ENCODE measurements at places on chromosomes 1 and 21.

DNA sequence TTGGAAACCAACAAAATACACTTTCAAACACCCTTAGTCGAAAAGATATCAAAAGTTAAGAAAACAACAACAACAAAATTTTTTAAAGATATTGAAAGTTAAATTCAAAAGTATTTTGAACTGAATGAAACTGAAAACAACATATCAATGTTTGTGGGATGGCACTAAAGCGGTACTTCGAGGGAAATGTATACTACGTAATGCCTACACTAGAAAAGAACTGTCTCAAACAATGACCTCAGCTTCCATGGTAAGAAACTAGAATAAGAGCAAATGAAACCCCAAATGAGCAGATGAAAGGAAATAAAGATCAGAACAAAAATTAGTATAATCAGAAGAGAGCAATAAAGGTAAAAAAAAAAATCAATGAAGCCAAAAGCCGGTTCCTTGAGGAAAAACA, 6.1 kb downstream of the CBR1 start:
- H3K4me3 ChIP-seq, result no peak overlapping the region
- no peak for DNase-seq
- H3K4me1 ChIP-seq, result peaks cover 31% of the 10 kb centered on the region
- H3K27me3 ChIP-seq, result no peaks in the 10 kb centered on the region
- H3K36me3 ChIP-seq, result no peaks in the 10 kb centered on the region

DNA sequence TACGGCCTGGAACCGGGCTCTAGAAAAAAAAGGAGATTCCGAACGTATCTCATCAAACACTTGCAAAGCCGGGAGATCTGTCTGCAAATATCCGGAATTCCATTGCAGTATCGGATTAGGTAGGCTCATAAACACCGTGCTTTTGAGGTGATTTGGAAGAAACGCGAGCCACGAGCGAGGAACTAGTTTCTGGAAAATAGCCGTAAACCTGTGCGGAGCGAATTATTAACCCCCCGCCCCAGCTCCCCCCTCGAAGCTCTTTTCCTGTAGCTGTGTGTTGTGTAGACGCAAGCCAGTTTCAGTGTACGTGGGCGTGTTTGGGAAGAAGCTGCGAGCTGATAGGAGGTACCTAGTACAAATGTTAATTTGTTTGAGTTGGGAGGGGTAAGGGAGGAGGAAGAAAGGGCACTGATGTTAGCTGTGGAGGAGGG, 1.1 kb downstream of the RALGPS2 start:
- no peaks in the 10 kb centered on the region for H3K36me3 ChIP-seq
- H3K4me3 ChIP-seq, result peak overlapping the region; percentile 92
- H3K27ac ChIP-seq, result peak overlapping the region; percentile 81
- no peaks in the 10 kb centered on the region for H3K4me1 ChIP-seq
- DNase-seq, result no peak

DNA sequence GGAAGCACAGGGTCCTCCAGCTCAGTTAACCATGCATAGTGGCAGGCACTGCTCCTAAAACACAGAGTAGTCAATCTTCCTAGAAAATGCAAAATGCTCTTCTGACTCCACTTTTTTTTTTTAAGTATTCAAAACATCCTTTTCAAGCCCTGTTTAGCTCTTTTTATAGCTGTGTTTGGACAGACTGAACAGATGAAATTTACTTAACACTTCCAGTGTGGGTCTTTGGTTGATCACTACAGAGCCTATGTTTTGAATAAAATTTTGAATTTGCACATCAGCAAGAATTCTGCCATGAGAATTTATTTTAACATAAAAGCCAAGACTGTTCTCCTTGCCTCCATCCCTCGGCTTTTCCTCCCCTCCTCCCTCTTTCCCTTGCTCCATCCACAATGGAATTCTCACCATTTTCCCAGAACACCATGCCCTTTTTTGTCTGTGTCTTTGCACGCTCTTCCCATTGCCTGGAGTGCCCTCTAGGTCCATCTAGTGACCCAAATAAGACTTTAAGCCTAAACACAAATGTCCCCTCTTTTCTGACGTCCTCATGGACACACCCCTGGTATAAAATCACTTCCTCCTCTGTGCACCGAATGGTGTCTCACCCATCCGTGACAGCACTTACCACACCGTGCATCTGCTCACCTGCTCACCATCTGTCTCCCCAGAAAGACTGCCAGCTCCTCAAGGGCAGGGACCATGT, 24.0 kb upstream of the CPT2 start:
- peaks cover 13% of the 10 kb centered on the region for H3K4me1 ChIP-seq
- no peaks in the 10 kb centered on the region for H3K27me3 ChIP-seq
- H3K36me3 ChIP-seq, result no peaks in the 10 kb centered on the region
- H3K4me3 ChIP-seq, result no peak overlapping the region
- no peak overlapping the region for H3K27ac ChIP-seq

- no peaks in the 10 kb centered on the region for H3K36me3 ChIP-seq
- no peaks in the 10 kb centered on the region for H3K27me3 ChIP-seq
- H3K4me1 ChIP-seq, result peaks cover 17% of the 10 kb centered on the region
- no peak for DNase-seq
- H3K4me3 ChIP-seq, result no peak overlapping the region
These were observed 49.5 kb upstream of the BCL10 start for GRCh38 chr1:85325920-85326319.

- H3K27ac ChIP-seq, result no peak overlapping the region
- peak; percentile 66 for DNase-seq
- peaks cover 9% of the 10 kb centered on the region for H3K27me3 ChIP-seq
These were observed 58.3 kb downstream of the UBE2T start for GRCh38 chr1:202283379-202283844.

DNA sequence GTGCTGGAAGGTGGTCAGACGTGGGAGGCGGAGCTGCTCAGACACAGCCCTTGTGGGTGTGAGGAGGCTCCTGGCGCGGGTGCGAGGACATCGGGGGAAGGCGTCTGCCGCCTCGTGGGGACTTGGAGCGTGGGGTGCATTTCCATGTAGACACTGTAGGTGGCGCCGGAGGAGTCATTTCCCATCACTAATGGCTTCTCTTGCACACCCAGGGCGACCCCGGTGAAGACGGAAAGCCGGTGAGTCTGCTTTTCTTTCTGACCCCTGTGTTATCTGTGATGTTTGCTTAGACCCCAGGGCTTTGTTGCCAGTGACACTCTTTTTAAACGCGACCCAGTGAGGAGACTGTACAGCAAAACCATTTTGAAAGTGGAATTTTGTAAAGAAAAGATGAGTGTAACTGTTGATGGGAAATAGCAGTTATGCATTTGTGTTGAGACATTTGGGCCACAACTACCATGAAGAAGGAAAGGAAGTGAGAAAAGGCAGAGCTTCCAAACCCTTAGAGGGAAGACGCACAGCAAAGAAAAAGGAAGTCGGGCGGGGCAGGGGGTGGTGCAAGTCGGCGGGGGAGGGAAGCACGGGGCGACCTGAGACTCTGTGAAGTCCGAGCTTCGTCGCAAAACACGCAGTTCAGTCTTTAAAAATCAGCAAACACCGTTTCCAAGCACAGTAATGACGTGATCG, 64.0 kb downstream of the SLC19A1 start:
- peaks cover 51% of the 10 kb centered on the region for H3K4me1 ChIP-seq
- peak overlapping the region; percentile 97 for H3K27ac ChIP-seq
- H3K4me3 ChIP-seq, result no peak overlapping the region
- H3K36me3 ChIP-seq, result no peaks in the 10 kb centered on the region
- H3K27me3 ChIP-seq, result no peaks in the 10 kb centered on the region

GRCh38 chr1:220380885-220381284, 108.6 kb upstream of the RAB3GAP2 start:
- no peak overlapping the region for H3K27ac ChIP-seq
- no peak overlapping the region for H3K4me3 ChIP-seq
- no peak for DNase-seq

DNA sequence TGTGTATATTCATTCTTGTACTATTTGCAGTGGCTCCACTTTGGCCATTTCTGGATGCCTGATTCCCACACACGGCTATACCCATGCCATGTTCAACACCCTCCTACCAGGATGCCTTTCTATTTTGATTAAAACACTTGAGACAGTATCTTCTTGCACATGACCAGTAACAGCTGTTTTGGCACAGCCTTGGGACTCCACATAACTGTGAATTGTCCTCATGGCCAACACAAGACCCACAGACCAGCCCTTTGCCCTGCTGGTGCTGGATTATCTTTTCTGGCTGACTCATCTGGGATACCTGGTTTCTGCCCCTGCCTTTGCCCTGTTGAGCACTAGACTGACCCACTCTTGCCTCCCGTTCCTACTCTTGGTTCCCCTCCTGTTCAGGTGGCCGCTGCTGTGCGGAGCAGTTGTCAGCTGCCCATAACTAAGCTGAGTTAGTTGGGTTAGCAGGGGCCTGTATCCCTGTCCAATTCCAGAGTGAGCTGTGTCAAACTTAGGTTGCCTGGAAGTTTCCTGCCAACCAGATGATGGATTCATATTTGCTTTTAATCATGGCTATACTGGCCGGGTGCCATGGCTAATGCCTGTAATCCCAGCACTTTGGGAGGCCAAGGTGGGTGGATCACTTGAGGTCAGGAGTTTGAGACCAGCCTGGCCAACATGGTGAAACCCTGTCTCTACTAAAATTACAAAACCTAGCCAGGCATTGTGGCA, 10.8 kb upstream of the EYA3 start:
- no peaks in the 10 kb centered on the region for H3K27me3 ChIP-seq
- H3K27ac ChIP-seq, result no peak overlapping the region
- H3K36me3 ChIP-seq, result no peaks in the 10 kb centered on the region
- H3K4me1 ChIP-seq, result peaks cover 3% of the 10 kb centered on the region
- no peak overlapping the region for H3K4me3 ChIP-seq
- no peak for DNase-seq

DNA sequence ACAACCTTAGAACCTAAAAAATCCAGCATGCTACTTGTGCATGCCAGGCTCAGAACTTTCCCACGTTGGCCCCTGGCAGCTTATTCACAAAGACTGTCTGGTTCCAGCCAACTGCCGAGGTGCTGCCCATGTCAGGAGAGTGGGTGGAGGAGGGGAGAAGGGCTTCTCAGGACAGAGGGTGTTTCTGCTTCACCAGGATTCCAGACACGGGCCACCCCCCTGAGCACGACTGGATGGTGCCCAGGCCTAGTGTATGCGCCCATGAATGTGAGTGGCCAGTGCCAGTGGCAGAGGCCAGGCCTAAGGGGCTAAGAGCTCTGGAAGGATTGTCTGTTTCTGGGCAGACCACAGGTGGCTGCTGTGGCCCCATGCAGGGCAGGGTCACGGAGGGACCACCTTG, 148.2 kb upstream of the COL6A1 start:
- no peaks in the 10 kb centered on the region for H3K36me3 ChIP-seq
- DNase-seq, result no peak
- H3K27me3 ChIP-seq, result no peaks in the 10 kb centered on the region
- no peaks in the 10 kb centered on the region for H3K4me1 ChIP-seq
- no peak overlapping the region for H3K27ac ChIP-seq

GRCh38 chr21:41653954-41654491, 112.8 kb downstream of the RIPK4 start:
- H3K4me3 ChIP-seq, result no peak overlapping the region
- no peaks in the 10 kb centered on the region for H3K36me3 ChIP-seq
- H3K4me1 ChIP-seq, result no peaks in the 10 kb centered on the region
- H3K27ac ChIP-seq, result no peak overlapping the region
- no peak for DNase-seq
- H3K27me3 ChIP-seq, result no peaks in the 10 kb centered on the region

DNA sequence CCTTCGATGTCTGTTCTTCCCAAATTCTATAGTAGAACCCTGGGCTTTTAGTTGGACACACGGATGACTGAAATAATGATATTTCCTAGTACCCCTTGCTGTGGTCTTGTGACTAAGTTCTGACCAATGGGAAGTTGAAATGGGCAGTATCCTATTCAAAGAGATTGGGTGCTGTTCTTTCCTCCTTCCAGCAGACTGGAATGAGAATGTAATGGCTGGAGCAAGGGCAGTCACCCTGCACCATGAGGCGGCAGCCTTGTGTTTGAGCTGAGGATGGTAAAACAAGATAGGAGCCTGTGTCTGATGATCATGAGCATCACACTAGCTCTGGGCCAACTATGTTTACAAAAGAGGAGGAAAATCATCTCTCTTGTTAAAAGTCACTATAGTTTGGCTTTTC, 5.1 kb upstream of the SRM start:
- DNase-seq, result no peak
- no peaks in the 10 kb centered on the region for H3K27me3 ChIP-seq
- H3K4me1 ChIP-seq, result peaks cover 16% of the 10 kb centered on the region
- peaks cover 67% of the 10 kb centered on the region for H3K36me3 ChIP-seq

- no peaks in the 10 kb centered on the region for H3K27me3 ChIP-seq
- peak overlapping the region; percentile 38 for H3K27ac ChIP-seq
- H3K36me3 ChIP-seq, result no peaks in the 10 kb centered on the region
- H3K4me1 ChIP-seq, result peaks cover 17% of the 10 kb centered on the region
- no peak overlapping the region for H3K4me3 ChIP-seq
These were observed 70.3 kb upstream of the RGL1 start for GRCh38 chr1:183734543-183735036.

- H3K4me1 ChIP-seq, result peaks cover 13% of the 10 kb centered on the region
- no peaks in the 10 kb centered on the region for H3K36me3 ChIP-seq
- no peak overlapping the region for H3K27ac ChIP-seq
- no peak for DNase-seq
- peak overlapping the region; percentile 58 for H3K4me3 ChIP-seq
These were observed 65.7 kb upstream of the FCGR2A start for GRCh38 chr1:161439280-161440232.

DNA sequence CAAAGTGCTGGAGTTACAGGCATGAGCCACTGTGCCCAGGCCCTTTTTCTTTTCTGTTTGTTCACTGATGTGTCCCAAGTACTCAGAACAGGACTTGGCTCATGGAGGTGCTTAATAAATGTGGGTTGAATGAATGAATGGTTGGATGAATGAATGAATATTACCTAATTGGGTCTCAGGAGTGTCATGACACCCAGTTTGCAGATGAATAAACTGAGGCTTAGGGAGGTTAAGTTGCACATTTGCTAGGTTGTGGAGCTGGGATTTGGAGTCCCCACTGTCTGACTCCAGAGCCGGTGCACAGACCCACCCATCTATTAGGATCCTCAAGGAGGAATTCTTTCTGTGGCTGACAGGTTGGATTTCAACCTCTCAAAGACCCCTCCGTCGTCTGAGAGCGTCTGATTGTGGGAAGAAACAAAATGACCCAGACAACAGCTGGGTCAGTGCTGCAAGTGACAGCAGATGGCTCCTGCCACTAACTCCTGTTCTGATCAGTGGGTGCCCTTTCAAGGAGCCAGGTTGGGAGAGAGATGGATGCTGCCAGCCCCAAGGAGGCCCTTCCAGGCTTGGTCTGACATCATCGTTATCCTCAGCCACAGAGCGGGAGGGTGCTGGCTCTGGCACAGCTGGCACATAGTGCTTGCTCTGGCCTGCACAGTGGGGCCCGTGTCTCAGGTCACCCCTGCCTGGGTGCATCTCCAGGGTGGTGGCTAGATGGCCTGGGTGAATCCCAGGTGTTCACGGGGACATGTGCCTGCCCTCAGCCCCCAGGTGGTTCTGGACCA, 24.2 kb downstream of the ARHGEF10L start:
- no peak for DNase-seq
- H3K27ac ChIP-seq, result no peak overlapping the region
- no peaks in the 10 kb centered on the region for H3K27me3 ChIP-seq
- H3K4me1 ChIP-seq, result peaks cover 33% of the 10 kb centered on the region
- no peak overlapping the region for H3K4me3 ChIP-seq

GRCh38 chr1:46615735-46616134, 876 bp downstream of the MOB3C start:
- peaks cover 15% of the 10 kb centered on the region for H3K36me3 ChIP-seq
- no peaks in the 10 kb centered on the region for H3K27me3 ChIP-seq
- no peak for DNase-seq
- peak overlapping the region; percentile 83 for H3K4me3 ChIP-seq
- H3K4me1 ChIP-seq, result peaks cover 60% of the 10 kb centered on the region

GRCh38 chr1:231465051-231465450, 43.0 kb upstream of the EGLN1 start:
- H3K36me3 ChIP-seq, result no peaks in the 10 kb centered on the region
- peaks cover 93% of the 10 kb centered on the region for H3K27me3 ChIP-seq
- H3K4me1 ChIP-seq, result no peaks in the 10 kb centered on the region

- peaks cover 99% of the 10 kb centered on the region for H3K27me3 ChIP-seq
- H3K4me1 ChIP-seq, result peaks cover 24% of the 10 kb centered on the region
- peak; percentile 75 for DNase-seq
- H3K36me3 ChIP-seq, result no peaks in the 10 kb centered on the region
- H3K27ac ChIP-seq, result no peak overlapping the region
These were observed 2.4 kb downstream of the NHLH2 start for GRCh38 chr1:115838431-115839028.

Data from left lung (tissue), 14 donors.